AG10803 (cell line): ENCODE measurements at places on chromosomes 2 and 18.

DNA sequence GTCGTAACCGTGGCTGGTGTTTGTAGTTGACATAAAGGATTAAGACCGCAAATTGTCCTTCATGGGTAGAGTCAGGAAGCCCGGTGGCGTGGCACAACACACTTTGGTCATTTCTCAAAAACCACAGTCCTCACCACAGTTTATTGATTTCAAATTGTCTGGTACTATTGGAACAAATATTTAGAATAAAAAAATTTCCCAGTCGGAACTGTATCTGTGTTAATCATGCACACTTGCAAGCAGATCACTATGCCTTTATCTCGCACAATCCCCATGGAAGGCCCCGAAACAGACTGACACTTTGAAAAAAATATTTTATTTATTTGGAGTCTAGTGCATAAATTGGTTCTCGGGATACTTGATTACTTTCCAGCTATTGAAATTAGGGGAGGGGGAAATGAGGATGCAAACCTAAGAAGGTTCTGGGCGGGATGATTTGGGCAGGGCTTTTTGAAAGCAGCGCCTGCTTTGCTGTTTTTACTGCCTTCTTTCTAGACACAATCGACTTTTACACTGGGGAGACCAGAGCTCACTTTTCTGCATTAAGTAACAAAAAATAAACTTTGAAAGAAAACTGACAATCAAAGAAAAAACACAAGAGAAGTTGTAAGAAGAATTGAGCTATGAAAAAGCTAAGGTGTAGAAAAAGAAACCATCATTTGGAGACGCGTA, 15.4 kb upstream of the HOXD1 start:
- no peak for DNase-seq

GRCh38 chr2:172586245-172586891, 30.5 kb downstream of the PDK1 start:
- DNase-seq, result no peak

GRCh38 chr2:226623587-226624368, 175.8 kb downstream of the IRS1 start:
- no peak for DNase-seq

- DNase-seq, result no peak
These were observed 65.6 kb downstream of the HS1BP3 start for GRCh38 chr2:20585359-20585709.

DNA sequence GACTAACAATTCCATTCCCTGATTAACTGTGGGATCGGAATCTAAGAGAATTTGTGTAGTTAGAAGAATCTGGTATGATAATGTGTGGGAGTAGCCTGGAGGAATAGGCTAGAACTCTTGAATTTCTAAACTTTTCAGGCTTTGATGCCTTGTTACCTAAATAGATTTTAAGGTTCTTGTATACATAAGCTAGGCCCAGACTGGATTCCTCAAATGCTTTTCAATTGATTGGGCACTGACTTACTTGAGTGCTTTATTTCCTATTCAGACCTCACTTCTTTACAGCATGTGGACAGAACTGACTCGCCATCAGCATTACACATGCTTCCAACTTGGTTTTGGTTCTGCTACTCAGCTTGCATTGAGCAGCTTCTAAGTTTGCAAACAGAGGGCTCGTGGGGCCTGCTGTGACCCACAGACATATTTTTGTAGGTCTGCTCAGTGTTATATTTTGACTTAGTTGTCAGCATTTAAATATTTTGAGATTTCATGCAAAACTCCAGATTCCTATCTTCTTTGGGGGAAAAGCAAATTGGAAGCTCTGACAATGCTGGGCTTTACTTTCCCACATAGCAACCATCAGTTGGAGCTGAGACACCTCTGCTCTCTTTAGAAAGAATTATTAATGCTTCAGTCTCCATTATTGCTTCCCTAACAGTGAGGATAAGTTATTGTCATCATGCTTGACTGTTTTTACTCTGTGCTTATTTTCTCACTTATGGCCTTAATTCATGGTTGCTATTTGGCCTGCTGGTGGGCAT, 5.7 kb downstream of the PARD3B start:
- peak; percentile 95 for DNase-seq

DNA sequence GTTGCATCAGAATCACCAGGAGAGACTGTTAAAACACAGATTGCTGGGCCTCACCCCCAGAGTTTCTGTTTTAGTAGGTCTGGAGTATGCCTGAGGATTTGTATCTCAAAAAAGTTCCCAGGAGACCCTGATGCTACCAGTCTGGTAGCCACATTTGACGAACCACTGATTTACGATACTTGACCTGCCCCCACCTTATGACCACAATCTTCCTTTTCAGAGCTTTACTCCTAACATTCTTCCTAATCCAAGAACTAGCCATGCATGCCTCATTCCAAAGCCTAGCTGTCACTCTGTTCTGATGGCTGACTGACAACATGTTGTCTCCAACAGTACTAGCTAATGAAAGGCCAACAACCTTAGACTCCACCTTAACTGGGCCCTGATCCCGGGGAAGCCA, 191.4 kb downstream of the MBD2 start:
- DNase-seq, result no peak

DNA sequence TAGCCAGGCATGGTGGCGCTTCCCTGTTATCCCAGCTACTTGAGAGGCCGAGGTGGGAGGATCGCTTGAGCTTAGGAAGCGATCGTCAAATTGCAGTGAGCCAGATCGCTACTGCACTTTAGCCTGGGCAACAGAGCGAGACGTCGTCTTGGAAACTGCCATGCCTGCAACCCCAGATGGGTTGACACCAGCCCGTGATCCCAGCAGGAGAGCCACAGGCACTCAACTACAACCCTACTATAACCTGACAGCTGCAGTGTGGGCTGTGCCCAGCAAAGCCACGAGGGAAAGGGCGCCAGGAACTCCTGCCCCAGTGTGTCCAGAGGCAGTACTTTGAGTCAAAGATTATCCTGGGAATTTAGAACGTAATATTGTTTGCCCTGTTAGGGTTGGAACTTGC, 85.6 kb downstream of the SS18 start:
- no peak for DNase-seq
